Right atrium auricular region (tissue), 2 donors: ENCODE measurements at places on chromosomes 3 and 15. TPM values are rescaled to one million over a fixed set of nuclear protein-coding genes. Genes with fewer than 3 reads are reported as not detected.

GRCh38 chr3:48747706-48748105, 30.7 kb upstream of the IP6K2 start:
- H3K4me3 ChIP-seq = no peak overlapping the region
- peaks cover 29% of the 10 kb centered on the region for H3K36me3 ChIP-seq
- H3K27me3 ChIP-seq = no peaks in the 10 kb centered on the region
- peak overlapping the region; percentile 53 for H3K27ac ChIP-seq
- DNase-seq = no peak
- peaks cover 24% of the 10 kb centered on the region for H3K4me1 ChIP-seq

GRCh38 chr3:85252686-85253085, 293.9 kb downstream of the CADM2 start:
- H3K36me3 ChIP-seq = no peaks in the 10 kb centered on the region
- no peak overlapping the region for H3K4me3 ChIP-seq
- H3K27me3 ChIP-seq = no peaks in the 10 kb centered on the region
- DNase-seq = no peak

- DNase-seq = no peak
- no peaks in the 10 kb centered on the region for H3K4me1 ChIP-seq
- no peaks in the 10 kb centered on the region for H3K36me3 ChIP-seq
- H3K4me3 ChIP-seq = no peak overlapping the region
- H3K27me3 ChIP-seq = no peaks in the 10 kb centered on the region
Measured at GRCh38 chr3:54131026-54131605, 8.8 kb downstream of the CACNA2D3 start.

DNA sequence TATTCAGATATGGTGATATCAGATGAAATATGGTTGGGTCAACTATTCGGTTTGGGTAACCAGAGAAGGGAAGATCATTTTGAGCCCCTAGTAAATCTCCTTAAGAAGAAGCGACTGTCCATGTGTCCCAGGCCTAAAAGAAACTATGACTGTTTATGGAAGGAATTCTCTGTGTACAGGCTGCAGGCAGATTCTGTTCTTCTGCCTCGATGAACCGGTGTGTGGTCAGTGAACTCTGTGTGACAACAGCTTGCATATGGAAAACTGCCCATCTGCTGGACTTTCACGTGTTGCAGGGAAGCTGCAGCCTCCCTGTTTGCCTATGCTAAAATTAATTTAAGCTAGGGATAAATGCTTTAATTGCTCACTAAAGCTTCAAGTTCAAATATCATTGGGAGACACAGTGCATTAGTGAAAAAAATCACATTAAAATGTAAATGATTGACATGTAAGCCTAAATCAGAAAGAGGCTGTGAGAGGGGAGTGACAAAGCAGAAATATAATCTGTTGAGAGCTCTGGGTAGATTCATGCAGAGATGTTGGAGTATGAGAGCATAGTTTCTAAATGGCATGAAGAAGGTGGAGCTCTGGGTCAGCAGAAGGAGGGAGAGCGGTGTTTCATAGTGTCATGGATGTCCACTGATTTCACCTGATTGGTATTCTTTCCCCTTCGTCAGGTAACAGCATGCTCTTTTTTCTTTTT, 65.4 kb upstream of the PFN2 start:
- H3K36me3 ChIP-seq = no peaks in the 10 kb centered on the region
- H3K4me3 ChIP-seq = no peak overlapping the region
- H3K27ac ChIP-seq = no peak overlapping the region
- H3K4me1 ChIP-seq = no peaks in the 10 kb centered on the region

GRCh38 chr3:36477655-36478054, 97.4 kb downstream of the STAC start:
- H3K4me1 ChIP-seq = no peaks in the 10 kb centered on the region
- H3K27ac ChIP-seq = no peak overlapping the region
- H3K27me3 ChIP-seq = no peaks in the 10 kb centered on the region
- H3K36me3 ChIP-seq = no peaks in the 10 kb centered on the region
- no peak for DNase-seq
- no peak overlapping the region for H3K4me3 ChIP-seq

DNA sequence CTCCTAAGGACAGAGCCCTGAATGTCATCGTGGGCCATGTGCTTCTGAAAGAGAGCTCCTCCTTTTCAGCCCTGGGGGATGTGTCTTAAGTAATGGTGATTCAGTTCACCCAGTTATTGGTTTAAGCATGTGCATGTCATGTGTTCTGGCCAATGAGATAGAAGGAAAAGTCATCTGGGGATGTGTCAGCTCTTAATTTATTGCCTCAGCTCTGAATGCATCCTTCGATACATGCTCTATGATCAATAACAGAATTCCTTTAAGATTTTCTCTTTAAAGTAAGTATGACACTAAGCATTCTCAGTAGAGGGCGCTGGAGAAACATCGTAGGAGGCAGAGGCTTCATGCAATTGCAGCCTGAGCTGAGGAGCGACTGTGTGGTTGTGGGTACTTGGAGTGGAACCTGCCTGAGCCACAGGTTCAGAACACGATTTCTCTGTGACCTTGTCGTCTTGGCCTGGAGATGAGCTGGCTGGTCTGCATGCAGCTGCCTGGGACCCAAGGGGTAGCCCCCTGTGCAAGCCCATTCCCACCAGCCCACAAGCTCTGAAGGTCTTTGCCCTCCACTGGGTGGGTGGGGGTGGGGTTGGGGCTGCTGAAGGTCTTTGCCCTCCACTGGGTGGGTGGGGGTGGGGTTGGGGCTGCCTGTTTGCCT, 69.5 kb downstream of the C3orf38 start:
- no peaks in the 10 kb centered on the region for H3K4me1 ChIP-seq
- H3K27ac ChIP-seq = no peak overlapping the region
- no peak overlapping the region for H3K4me3 ChIP-seq
- no peak for DNase-seq
- no peaks in the 10 kb centered on the region for H3K36me3 ChIP-seq

- H3K27me3 ChIP-seq = no peaks in the 10 kb centered on the region
- no peak for DNase-seq
- H3K27ac ChIP-seq = no peak overlapping the region
- H3K36me3 ChIP-seq = peaks cover 30% of the 10 kb centered on the region
- no peaks in the 10 kb centered on the region for H3K4me1 ChIP-seq
Measured at GRCh38 chr15:75420698-75421097, 30.8 kb downstream of the SIN3A start.

- no peak overlapping the region for H3K4me3 ChIP-seq
- no peaks in the 10 kb centered on the region for H3K36me3 ChIP-seq
- DNase-seq = no peak
- no peaks in the 10 kb centered on the region for H3K27me3 ChIP-seq
- no peak overlapping the region for H3K27ac ChIP-seq
Measured at GRCh38 chr3:104735691-104736090, 631.0 kb upstream of the ALCAM start.

GRCh38 chr3:80643421-80643820, 875.6 kb upstream of the ROBO1 start:
- no peak overlapping the region for H3K27ac ChIP-seq
- no peaks in the 10 kb centered on the region for H3K36me3 ChIP-seq
- no peak for DNase-seq
- no peaks in the 10 kb centered on the region for H3K27me3 ChIP-seq
- no peak overlapping the region for H3K4me3 ChIP-seq

GRCh38 chr3:98359993-98360675, 6.5 kb downstream of the OR5K4 start:
- no peak overlapping the region for H3K4me3 ChIP-seq
- no peak overlapping the region for H3K27ac ChIP-seq
- no peak for DNase-seq
- no peaks in the 10 kb centered on the region for H3K27me3 ChIP-seq

DNA sequence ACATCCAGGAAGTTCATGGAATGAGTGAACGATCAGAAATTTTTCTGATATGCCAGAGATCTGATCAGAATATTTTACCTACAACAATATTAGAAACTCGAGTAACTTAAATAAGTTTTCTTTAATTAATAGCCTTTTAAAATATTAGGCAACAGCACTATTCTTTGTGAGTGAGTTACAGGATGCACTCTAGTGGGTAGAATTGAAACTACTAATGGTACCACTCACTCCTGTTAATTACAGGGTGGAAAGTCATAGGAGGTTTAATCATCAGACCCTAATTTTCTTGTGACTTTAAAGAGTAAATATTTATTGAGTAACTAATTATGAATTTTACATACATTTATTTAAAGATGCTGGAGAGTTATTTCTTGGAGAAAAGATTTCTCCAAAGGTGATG, 217.3 kb downstream of the CACNA2D3 start:
- H3K4me1 ChIP-seq = no peaks in the 10 kb centered on the region
- no peak overlapping the region for H3K27ac ChIP-seq
- H3K4me3 ChIP-seq = no peak overlapping the region
- no peak for DNase-seq
- H3K36me3 ChIP-seq = no peaks in the 10 kb centered on the region

DNA sequence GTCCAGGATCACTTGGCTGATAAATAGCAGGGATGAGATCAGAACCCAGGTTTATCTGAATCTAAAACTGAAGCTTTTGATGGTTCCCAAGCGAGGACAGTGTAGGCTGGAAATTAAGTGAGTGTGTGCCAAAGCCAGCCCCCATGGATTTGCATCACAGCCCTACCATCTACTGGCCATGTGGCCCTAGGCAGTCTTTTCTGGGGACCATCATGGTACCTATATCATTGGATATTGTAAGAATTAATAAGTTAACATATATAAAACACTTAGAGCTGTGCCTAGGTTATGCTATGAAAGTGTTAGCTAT, 32.8 kb upstream of the SSR3 start:
- DNase-seq = no peak
- H3K4me1 ChIP-seq = peaks cover 12% of the 10 kb centered on the region
- H3K27me3 ChIP-seq = no peaks in the 10 kb centered on the region
- H3K4me3 ChIP-seq = no peak overlapping the region
- H3K27ac ChIP-seq = no peak overlapping the region

DNA sequence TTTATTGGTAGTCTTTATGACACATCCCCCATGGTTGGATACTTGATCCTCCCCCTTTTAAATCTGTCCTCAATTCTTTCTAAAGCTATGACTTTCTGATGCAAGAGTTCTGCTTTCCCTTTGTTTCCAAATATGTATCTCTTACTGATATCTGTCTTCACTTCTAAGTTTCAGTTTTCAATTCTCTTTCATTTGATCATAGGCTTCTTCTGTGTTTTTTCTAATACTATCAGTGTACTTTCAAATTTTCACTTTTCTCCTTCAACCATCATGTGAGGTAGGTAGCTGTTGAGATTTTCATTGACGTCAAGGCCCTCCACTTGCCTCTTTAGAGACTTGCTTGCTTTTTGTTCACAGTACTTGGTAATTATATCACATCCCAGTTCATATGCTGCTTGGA, 436.5 kb downstream of the CNTN4 start:
- DNase-seq = no peak
- H3K27me3 ChIP-seq = no peaks in the 10 kb centered on the region
- no peak overlapping the region for H3K27ac ChIP-seq
- no peak overlapping the region for H3K4me3 ChIP-seq
- H3K4me1 ChIP-seq = no peaks in the 10 kb centered on the region

GRCh38 chr15:56871185-56871584, 47.3 kb upstream of the TCF12 start:
- no peak overlapping the region for H3K4me3 ChIP-seq
- no peaks in the 10 kb centered on the region for H3K27me3 ChIP-seq
- DNase-seq = no peak
- no peaks in the 10 kb centered on the region for H3K4me1 ChIP-seq
- no peaks in the 10 kb centered on the region for H3K36me3 ChIP-seq
- H3K27ac ChIP-seq = no peak overlapping the region

GRCh38 chr15:31556494-31557150, 230.0 kb downstream of the KLF13 start:
- H3K4me3 ChIP-seq = no peak overlapping the region
- H3K4me1 ChIP-seq = peaks cover 9% of the 10 kb centered on the region
- H3K27ac ChIP-seq = no peak overlapping the region
- no peak for DNase-seq
- no peaks in the 10 kb centered on the region for H3K36me3 ChIP-seq

GRCh38 chr3:155308831-155309230, 15.3 kb upstream of the STRIT1 start:
- H3K27me3 ChIP-seq = no peaks in the 10 kb centered on the region
- no peak overlapping the region for H3K27ac ChIP-seq
- DNase-seq = no peak
- H3K4me3 ChIP-seq = no peak overlapping the region
- H3K36me3 ChIP-seq = no peaks in the 10 kb centered on the region

DNA sequence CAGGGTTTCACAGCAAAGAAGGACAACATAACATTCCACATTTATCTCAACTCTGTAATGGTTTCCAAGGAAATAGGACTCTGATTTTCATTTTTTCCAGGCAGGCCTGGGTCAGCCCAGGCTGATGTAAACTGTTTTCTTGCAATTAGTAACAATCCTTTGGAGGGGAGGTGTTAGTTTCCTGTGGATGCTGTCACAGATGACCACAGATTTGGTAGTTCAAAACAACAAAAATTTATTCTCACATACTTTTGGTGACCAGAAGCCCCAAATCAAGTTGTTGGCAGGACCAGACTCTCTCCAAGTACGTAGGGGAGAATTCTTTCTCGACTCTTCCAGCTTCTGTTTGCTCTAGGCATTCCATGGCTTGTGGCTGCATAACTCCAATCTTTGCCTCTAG, 88.0 kb downstream of the EDEM1 start:
- DNase-seq = no peak
- H3K4me1 ChIP-seq = no peaks in the 10 kb centered on the region
- H3K27me3 ChIP-seq = no peaks in the 10 kb centered on the region
- no peak overlapping the region for H3K27ac ChIP-seq

DNA sequence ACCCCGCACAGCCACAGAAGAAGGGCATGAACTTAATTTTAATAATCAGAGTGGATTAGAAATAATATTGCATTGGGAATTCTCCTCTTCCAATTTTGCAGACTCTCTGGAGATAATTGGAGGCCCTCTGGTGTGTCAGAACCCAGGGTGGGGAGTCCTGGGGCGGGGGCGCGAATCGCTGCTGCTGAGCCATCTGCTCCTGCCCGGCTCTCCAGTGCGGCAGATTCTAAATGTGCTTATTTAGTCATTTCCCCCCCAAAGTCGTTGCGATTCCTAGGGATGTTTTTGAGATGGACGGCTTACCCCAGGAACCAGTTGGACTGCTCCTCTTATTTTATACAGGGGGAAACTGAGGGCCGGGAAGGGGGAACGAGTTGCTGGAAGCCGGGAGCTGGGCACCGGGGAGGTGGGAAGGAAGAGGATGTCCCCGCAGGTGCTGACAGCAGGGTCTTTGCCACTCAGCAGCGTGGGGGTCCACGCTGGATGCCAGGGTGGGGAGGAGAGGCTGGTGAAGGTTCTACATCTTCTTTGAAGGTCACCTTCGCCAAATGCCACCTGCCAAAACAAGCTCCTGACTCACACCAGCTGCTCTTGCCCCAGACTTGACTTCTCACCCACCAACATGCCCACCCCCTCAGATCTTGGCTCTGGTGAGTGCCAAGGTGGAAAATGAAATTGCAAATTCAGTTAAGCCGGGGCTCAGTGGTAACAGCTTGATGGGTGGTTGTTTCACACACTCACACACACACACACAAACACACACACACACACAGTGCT, 91.3 kb upstream of the PRR23E start:
- no peak for DNase-seq
- no peaks in the 10 kb centered on the region for H3K36me3 ChIP-seq
- no peaks in the 10 kb centered on the region for H3K27me3 ChIP-seq
- H3K4me3 ChIP-seq = no peak overlapping the region
- no peaks in the 10 kb centered on the region for H3K4me1 ChIP-seq

- H3K27me3 ChIP-seq = no peaks in the 10 kb centered on the region
- H3K36me3 ChIP-seq = no peaks in the 10 kb centered on the region
- peaks cover 71% of the 10 kb centered on the region for H3K4me1 ChIP-seq
- H3K27ac ChIP-seq = peak overlapping the region; percentile 43
Measured at GRCh38 chr15:39434163-39434562, 146.7 kb upstream of the THBS1 start.

PLSCR2 gene
- total RNA-seq = not detected

RBPMS2 gene
- total RNA-seq = 85.0 TPM

LRRC15 gene
- total RNA-seq = 0.07 TPM

ROPN1 gene
- not detected for total RNA-seq

DGKG gene
- total RNA-seq = 27.4 TPM

ACAN gene
- total RNA-seq = not detected

IL5RA gene
- total RNA-seq = 2.6 TPM

KLHL6 gene
- total RNA-seq = 0.41 TPM

PATL2 gene
- 4.5 TPM for total RNA-seq

TIMP4 gene
- 29.1 TPM for total RNA-seq

ZNF710 gene
- total RNA-seq = 5.2 TPM

ATP2B2 gene
- 0.12 TPM for total RNA-seq
